ENCODE measurements at places on chromosomes 5 and 9. TPM values are rescaled to one million over a fixed set of nuclear protein-coding genes. Genes with fewer than 3 reads are reported as not detected.

- H3K4me3 ChIP-seq = no peak overlapping the region
- H3K27me3 ChIP-seq = peaks cover 7% of the 10 kb centered on the region
- DNase-seq = no peak
- H3K27ac ChIP-seq = no peak overlapping the region
- no peaks in the 10 kb centered on the region for H3K4me1 ChIP-seq
- H3K36me3 ChIP-seq = no peaks in the 10 kb centered on the region
Observed at GRCh38 chr5:31886206-31886605, 247.3 kb downstream of the PDZD2 start.

GRCh38 chr9:14351221-14351836, 37.4 kb upstream of the NFIB start:
- no peaks in the 10 kb centered on the region for H3K36me3 ChIP-seq
- DNase-seq = no peak
- H3K4me1 ChIP-seq = peaks cover 18% of the 10 kb centered on the region
- peaks cover 84% of the 10 kb centered on the region for H3K27me3 ChIP-seq
- no peak overlapping the region for H3K27ac ChIP-seq

Gene TLX3
- not detected for total RNA-seq

DNA sequence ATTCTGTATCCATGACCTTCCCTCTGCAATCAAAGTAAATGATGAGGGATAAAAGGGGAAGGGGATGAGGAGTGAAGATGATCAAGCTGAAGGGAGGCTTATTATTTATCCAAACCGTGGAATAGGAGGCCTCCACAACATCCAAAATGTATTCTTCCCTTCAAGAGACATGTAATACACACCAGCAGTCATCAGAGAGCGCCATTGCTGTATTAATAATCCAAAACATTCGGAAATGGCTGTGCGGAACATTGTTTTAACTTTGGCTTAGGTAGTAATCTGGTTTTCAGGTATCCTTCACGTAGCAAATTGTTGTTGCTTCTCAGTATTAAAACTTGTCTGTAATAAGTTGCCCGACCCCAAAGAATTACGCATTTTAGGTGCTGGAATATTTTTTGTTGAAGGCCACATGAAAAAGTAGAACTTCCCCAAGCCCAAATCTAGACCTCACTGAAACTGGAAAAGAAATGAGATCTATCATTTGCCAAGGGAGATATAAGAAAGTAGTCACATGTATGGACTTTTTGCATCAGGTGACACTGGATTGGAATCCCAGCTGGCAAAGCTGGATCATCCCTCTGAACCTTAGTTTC, 2.6 kb upstream of the BOD1 start:
- H3K36me3 ChIP-seq = no peaks in the 10 kb centered on the region
- no peak overlapping the region for H3K4me3 ChIP-seq
- peaks cover 4% of the 10 kb centered on the region for H3K27me3 ChIP-seq
- no peak for DNase-seq
- H3K27ac ChIP-seq = peak overlapping the region; percentile 27

DNA sequence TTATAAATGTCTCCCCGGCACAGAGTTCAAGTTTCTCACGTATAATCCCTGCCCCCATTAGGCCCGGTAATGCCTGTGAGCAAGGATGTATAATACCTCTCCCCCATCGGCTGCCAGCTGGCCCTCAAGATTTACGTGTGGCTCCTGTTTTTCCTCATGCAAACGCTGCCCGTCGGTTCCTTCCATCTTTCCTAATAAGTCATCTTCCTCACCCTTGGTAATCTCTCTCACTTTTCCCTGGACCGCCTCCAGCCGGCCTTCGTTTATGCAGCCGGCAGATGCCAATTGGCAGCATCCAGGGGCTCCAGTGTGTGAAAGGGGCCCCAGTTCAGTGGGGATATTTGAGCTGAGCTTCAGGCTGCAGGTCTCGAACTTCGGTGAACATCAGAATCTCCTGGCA, 86.5 kb upstream of the NEURL1B start:
- no peak overlapping the region for H3K27ac ChIP-seq
- peaks cover 43% of the 10 kb centered on the region for H3K27me3 ChIP-seq
- no peaks in the 10 kb centered on the region for H3K36me3 ChIP-seq
- no peak for DNase-seq

DNA sequence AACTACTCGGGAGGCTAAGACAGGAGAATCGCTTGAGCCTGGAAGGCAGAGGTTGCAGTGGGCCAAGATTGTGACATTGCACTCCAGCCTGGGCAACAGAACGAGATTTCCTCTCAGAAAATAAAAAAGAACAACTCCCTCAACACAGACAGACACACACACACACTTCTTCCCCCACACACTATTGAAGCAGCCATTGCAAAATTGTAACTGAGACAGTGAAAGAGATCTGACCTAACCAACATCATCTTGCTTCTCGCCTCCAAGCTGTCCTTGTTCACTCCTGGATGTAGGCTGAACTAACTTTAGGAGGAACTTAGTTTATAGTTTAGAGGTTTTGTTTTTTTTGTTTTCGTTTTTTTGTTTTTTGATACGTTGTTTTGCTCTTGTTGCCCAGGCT, 13.0 kb upstream of the PLIN2 start:
- H3K27ac ChIP-seq = peak overlapping the region; percentile 61
- peaks cover 9% of the 10 kb centered on the region for H3K4me1 ChIP-seq
- H3K4me3 ChIP-seq = no peak overlapping the region

DNA sequence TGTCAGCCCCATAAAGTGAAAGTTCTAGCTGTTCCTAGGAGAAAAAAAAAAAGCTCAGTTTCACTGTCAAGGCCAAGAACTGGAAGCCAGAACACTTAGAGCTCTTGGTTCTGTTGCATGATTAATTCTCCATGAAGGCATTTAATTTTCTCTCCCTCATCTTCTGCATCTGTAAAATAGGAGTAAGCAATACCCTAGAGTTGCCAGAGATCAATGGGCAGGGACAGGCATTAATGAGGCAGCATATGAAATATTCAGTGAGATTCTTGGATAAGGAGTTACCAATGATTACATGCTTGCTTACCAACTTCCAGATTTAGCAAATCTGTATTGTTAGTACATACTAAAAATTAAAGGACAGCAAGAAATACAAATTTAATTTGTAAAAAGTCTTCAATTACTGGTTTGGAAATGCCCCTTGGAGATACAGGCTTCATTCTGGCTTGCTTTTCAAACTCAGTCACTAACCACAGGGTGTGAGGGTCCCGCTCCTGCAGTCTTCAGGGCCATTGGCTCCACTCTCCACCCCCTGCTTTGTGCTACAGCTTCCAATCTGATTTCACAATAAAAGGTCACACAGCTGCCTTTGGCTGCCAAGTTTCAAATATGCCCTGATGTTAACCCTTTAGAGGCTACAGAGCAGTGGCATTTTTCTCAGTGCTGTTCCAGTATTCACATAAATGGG, 624.6 kb downstream of the BNC2 start:
- H3K27ac ChIP-seq = no peak overlapping the region
- no peak for DNase-seq
- H3K4me1 ChIP-seq = no peaks in the 10 kb centered on the region
- no peak overlapping the region for H3K4me3 ChIP-seq
- no peaks in the 10 kb centered on the region for H3K27me3 ChIP-seq
- H3K36me3 ChIP-seq = no peaks in the 10 kb centered on the region

- no peaks in the 10 kb centered on the region for H3K36me3 ChIP-seq
- no peak for DNase-seq
- H3K4me3 ChIP-seq = no peak overlapping the region
- peaks cover 27% of the 10 kb centered on the region for H3K4me1 ChIP-seq
- H3K27me3 ChIP-seq = peaks cover 29% of the 10 kb centered on the region
Observed at GRCh38 chr5:149038336-149039080, 24.4 kb downstream of the SH3TC2 start.

- H3K27ac ChIP-seq = peak overlapping the region; percentile 83
- H3K36me3 ChIP-seq = peaks cover 13% of the 10 kb centered on the region
- no peaks in the 10 kb centered on the region for H3K27me3 ChIP-seq
- no peak overlapping the region for H3K4me3 ChIP-seq
- H3K4me1 ChIP-seq = peaks cover 64% of the 10 kb centered on the region
- DNase-seq = no peak
Observed at GRCh38 chr9:107312376-107313050, 29.4 kb downstream of the RAD23B start.

DNA sequence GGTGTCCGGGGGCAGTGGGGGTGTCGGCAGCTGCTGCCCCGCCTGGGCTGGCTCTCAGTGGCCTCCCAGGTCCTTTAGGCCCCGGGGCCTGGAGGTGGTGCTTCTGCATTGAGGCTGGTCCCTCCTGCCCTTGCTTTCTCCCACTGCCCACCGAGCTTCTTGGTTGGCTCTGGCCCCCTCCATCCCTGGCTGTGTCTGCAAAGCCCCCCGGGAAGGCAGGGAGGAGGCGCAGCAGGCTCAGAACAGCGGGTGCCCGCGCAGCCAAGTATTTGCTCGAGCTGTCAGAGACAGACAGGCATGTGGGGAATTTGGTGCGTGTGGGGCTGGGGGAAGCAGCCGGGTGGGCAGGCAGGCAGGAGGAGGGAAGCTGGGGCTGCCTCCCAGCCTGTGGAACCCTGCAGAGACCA, 11.5 kb downstream of the CXXC5 start:
- no peaks in the 10 kb centered on the region for H3K36me3 ChIP-seq
- DNase-seq = no peak

Gene MGAT4B
- total RNA-seq = 137 TPM

GRCh38 chr5:107541400-107541799, 129.3 kb downstream of the EFNA5 start:
- DNase-seq = no peak
- peaks cover 6% of the 10 kb centered on the region for H3K4me1 ChIP-seq
- H3K27ac ChIP-seq = no peak overlapping the region
- no peak overlapping the region for H3K4me3 ChIP-seq
- H3K27me3 ChIP-seq = peaks cover 6% of the 10 kb centered on the region

Gene PCDHA11
- not detected for total RNA-seq

DNA sequence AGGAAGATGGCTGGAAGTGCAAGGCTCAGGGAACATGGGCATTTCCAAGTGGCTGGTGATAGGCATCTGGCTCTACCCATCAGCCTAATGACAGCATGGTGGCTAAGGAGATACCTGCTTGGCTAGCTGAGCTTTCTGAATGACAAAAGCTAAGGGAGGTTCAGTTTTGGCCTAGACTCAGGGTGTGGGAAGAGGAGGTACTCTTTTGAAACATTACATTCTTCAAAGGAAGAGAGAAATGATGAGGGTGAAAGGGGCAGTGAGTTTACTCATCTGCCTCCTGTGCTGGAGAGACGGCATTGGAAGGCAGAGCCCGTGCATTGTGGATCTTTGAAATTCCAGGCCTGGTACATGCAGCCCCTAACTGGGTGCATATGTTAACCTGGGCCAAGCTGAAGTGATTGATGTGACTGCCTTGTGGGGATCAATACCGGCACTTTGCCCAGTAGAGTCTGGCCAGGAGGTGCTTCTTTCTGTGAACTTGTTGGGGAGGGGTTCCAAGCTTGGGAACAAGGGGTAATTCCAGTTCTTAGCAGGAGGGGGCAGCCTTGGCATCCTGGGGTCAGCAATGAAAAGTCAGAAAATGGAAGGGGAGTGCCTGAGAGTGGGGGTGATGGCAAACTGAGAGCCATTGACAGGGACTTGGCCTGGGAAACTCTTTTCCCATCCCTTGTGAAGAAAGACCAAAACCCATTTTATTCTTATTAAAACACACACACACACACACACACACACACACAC, 108.6 kb downstream of the ACER2 start:
- no peak for DNase-seq
- peaks cover 2% of the 10 kb centered on the region for H3K4me1 ChIP-seq
- H3K27ac ChIP-seq = no peak overlapping the region
- peaks cover 56% of the 10 kb centered on the region for H3K27me3 ChIP-seq

- H3K27me3 ChIP-seq = no peaks in the 10 kb centered on the region
- H3K4me1 ChIP-seq = peaks cover 4% of the 10 kb centered on the region
- no peak overlapping the region for H3K27ac ChIP-seq
Observed at GRCh38 chr5:116451905-116452450, 122.6 kb downstream of the SEMA6A start.

GRCh38 chr5:53323943-53324642, 156.3 kb upstream of the FST start:
- H3K4me3 ChIP-seq = no peak overlapping the region
- H3K36me3 ChIP-seq = no peaks in the 10 kb centered on the region
- no peaks in the 10 kb centered on the region for H3K27me3 ChIP-seq
- no peaks in the 10 kb centered on the region for H3K4me1 ChIP-seq
- no peak for DNase-seq
- no peak overlapping the region for H3K27ac ChIP-seq

DNA sequence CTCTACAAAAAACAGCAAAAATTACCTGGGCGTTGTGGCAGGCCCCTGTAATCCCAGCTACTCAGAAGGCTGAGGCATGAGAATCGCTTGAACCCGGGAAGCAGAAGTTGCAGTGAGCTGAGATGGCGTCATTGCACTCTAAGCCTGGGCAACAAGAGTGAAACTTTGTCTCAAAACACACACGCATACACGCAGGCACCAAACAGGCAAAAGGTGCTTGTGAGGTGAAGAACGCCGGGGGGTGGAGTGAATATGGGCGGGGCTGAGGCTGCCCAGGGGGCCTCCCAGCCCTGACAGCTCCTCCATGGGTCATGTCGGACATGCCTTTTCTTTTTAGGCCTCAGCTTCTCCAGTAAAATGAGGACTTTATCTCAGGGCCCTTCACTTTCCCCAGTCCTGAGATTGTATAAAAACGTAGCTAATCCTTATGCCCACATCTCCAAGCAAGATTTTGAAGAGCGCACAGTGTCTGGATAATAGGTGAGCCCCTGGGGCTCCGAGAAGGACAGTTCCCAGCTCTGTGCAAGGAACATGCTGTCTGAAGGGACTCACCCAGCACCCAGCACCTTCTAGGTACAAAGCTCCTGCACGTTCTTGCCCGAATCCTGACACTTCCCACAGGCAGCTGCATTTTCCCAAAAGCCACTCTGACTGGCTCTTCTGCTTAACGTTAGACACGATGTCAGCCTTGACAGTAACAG, 168.3 kb downstream of the COL23A1 start:
- H3K27me3 ChIP-seq = peaks cover 56% of the 10 kb centered on the region
- no peak for DNase-seq
- H3K4me1 ChIP-seq = peaks cover 3% of the 10 kb centered on the region
- no peaks in the 10 kb centered on the region for H3K36me3 ChIP-seq
- H3K4me3 ChIP-seq = no peak overlapping the region

- peaks cover 4% of the 10 kb centered on the region for H3K4me1 ChIP-seq
- H3K27ac ChIP-seq = no peak overlapping the region
- H3K27me3 ChIP-seq = peaks cover 5% of the 10 kb centered on the region
- peak overlapping the region; percentile 9 for H3K4me3 ChIP-seq
- H3K36me3 ChIP-seq = no peaks in the 10 kb centered on the region
- no peak for DNase-seq
Observed at GRCh38 chr5:112848116-112848811, 12.8 kb upstream of the SRP19 start.

GRCh38 chr5:117379521-117379920, 804.9 kb upstream of the SEMA6A start:
- H3K4me3 ChIP-seq = no peak overlapping the region
- H3K4me1 ChIP-seq = no peaks in the 10 kb centered on the region
- no peak overlapping the region for H3K27ac ChIP-seq
- H3K27me3 ChIP-seq = no peaks in the 10 kb centered on the region
- H3K36me3 ChIP-seq = no peaks in the 10 kb centered on the region

DNA sequence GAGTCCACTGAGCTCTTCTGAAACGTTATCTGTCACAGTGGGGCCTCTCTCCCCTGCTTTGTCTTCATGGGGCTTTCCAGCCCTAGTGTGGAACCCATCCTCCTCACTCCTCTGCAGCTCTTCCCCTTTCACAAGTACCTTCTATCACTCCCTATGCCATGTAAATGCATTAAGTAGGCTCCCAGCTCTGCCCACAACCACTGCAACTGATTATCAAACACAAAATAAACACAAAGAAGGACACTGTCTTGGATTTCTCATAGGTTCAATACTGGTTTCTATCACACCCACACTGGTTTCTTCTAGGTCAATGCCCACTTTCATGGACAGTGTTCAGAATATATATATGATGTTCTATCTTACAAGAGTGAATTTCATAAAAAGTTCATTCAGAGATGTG, 139.4 kb downstream of the GNAQ start:
- no peak for DNase-seq
- peaks cover 4% of the 10 kb centered on the region for H3K36me3 ChIP-seq
- no peak overlapping the region for H3K4me3 ChIP-seq
- H3K27ac ChIP-seq = peak overlapping the region; percentile 66
- peaks cover 27% of the 10 kb centered on the region for H3K4me1 ChIP-seq
- no peaks in the 10 kb centered on the region for H3K27me3 ChIP-seq

Gene PDE6A
- not detected for total RNA-seq

Gene TMEM215
- not detected for total RNA-seq

Measured in T-helper 17 cell (primary cell).